ENCODE measurements at places on chromosomes 2 and 18.

DNA sequence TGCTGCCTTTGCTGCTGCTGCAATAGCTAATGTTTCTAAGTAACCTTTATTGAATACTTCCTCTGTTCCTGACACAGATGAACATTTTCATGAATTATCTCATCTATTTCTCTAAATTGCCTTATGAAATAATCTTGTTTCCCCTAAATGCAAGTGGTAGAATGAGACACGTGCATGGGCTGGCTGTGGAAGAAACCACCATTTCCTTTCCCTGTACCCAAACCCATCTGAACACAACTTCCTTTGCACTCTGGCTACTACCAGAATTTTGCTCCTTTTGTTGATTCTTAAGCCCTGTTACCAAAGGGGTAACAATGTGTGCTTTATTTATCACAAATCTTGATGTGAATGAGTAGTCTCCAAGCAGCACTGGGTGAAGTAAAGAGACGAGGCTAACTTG lies 29.2 kb downstream of the AKAIN1 start:
- DNase-seq = no peak

DNA sequence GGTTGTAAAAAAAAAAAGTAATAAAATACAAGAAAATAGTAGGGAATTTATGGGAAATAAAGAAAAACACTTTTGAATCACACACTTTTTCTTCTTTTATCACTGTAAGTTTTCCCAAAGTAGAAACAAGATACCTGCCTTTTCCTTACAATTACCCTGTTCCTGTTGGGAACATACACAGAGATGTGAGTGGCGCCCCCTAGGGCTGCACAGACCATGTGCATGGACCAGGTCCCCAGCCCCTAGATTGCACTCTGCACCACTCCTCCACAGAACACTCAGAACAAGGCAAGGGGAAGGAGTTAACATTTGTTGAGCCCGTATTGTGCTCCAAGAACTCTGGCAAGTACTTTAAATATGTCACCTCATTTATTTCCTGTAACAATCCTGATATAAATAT lies 118.7 kb upstream of the NRP2 start:
- DNase-seq = peak; percentile 67

DNA sequence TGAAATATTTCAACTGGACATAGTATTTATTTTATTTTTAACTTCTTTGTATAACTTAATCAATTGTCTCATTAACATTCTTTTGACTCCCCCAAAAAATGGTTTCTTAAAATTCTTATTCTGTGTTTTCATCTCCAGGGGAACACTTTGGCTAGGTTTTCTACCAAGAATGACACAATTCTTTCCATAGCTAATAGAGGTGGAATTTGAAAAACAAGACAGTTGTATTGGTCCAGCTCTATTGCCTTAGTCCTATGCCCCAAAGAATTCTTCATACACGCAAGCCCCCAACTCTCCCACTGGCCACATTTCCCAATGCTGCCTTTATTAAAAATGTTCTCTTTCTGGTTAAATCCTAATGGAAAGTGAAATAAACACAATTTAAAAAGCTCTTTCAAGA lies 104.7 kb upstream of the PKDCC start:
- DNase-seq = no peak

DNA sequence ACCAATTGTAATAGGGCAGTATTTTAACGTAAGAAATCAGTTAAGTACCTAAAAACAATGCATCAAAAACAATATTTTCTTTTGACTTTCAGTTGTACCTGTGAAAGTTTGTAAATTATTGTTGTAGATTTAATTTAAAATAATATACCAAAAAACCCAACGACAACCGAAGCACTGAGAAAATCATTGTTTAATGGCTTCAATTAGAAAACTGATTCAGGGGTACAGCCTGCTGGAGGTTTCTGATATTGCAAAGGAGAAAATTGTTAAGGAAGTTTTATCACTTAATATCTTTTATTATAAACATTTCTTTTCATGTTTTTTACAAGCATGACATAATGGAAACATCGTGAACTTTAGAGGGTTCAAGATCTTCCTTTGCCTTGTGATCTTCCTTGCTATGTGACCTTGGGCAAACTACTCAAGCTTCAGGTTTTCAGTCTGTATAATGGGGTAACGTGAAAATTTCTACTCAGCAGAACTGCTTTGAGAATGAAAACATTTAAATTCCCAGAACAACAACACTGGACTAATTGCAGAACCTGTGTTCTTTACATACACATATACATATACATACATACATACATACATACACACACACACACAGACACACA lies 76.3 kb upstream of the GLS start:
- no peak for DNase-seq

DNA sequence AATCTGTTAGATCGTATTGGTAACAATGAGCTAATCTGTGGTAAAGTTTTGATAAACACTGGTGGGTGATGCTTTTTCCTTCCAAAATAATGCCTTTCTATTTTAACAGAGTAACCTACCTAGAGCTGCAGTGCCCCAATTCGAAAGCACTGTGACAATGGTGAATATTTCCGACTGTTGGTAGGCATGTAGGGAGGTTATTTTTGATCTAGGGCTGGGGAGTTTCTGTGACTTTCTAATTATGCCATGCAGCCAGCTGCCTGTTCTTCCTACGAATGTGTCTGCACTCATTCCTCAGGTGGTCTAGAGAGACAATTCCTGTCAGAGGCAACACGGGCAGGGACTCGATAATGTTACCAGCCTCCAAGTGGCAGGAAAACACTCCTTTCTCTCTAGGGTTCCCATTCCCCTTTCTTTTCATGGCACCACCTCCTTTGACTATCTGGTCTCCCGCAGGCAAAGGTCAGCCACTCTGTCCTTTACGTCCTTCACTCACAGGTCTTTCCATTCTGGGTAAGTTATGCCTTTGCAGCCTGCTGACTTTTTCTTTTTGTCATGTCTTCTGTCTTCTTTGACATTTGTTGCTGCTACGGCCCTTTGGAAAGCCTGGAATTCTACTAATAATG lies 167.2 kb upstream of the MGAT5 start:
- no peak for DNase-seq

DNA sequence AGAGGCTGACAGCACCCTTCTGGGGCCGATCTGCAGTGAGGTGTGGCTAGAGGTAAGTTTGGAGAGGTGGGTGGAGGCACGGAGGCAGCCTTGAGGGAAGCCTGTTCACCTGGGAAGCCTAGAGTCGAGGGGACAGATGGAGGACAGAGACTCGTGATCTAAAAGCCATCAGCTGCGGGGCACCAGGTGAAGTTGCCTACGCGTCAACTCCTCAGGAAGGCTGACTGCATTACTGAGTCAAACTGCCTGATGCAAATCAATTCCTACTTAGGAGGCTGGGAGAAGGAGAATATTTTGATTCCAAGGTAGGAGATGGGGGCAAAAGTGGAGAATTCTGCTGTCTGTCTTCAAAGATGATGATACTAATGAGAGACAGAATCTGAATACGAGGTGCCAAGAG lies 104.4 kb upstream of the SMAD7 start:
- DNase-seq = no peak

DNA sequence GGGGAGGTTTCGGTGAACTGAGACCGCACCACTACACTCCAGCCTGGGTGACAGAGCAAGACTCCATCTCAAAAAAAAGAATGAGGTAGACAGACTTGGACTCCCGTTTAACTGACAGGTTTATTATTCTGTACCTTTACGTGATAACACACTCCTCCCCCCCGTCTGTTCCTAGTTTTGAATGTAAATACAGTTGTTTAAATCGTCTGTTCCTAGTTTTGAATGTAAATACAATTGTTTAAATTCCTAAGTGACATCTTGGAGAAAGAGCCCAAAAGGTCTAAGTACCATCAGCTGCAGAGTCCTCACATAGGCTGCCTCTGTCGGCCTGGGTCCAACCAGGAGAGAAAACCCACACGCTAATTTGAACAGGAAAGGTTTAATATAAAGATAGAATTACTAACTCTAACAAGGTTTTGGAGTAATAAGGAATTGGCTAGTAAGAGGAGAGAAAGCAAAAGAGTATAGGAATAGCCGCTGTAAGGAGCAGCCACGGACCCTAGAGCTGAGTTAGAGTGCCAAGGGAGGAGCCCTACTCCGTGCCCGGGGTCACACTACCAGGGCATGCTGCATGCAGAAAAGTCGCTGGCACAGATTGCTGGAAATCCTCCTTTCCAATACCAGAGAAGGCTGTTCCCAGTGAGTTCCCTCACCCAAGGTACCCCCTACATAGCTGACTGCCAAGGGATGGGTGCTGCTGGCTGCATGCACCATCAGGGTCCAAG lies 83.5 kb upstream of the RANBP2 start:
- no peak for DNase-seq

- DNase-seq = no peak
Measured at GRCh38 chr2:224145751-224146355, 106.8 kb upstream of the SERPINE2 start.

DNA sequence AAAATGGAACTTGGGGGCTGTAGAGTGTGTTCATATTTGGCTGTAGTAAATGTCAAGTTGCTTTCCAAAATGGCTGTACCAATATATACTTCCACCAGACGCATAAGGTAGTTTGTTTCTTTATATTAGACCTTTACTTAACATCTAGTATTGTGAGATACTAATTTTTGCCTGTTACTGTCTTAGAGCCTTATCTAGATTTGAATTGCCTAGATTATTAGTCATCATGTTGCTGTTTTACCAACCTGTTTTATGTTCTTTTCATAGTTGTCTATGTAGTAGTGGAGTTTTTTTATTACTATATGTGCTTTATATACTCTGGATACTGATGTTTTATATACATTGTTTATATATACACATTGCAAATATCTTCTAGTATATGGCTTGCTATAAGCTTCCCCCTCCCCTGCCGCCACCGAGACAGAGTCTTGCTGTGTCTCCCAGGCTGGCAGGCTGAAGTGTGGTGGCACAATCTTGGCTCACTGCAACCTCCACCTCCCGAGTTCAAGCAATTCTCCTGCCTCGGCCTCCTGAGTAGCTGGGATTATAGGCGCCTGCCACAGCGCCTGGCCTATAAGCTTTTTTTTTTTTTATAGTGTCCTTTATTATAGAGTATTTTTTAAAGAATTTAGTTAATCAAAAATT lies 18.9 kb downstream of the SLC39A10 start:
- no peak for DNase-seq

- peak; percentile 98 for DNase-seq
Measured at GRCh38 chr2:69177785-69178636, 165.0 kb downstream of the ANTXR1 start.

DNA sequence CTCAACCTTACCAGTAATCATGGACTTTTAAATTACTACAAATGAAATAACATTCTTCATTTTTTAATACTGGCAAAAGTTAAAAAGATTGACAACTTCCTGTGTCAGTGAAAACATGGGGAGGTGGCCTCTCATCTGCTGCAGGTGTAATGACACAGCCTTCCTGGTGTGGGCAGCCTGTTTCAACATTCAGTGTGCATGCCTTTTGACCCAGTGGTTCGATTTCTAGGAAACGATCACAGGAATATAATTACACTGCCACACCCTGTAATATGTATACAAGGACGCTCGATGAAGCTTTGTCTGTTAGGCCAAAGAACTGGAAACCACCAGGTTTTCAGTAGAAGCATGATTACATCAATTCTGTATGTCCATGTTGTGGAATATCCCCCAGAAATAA lies 68.7 kb downstream of the MTHFD2 start:
- DNase-seq = peak; percentile 65

Data from NCI-H82 (cell line).